ENCODE measurements at places on chromosomes 1 and 21. TPM values are rescaled to one million over a fixed set of nuclear protein-coding genes. Genes with fewer than 3 reads are reported as not detected.

DNA sequence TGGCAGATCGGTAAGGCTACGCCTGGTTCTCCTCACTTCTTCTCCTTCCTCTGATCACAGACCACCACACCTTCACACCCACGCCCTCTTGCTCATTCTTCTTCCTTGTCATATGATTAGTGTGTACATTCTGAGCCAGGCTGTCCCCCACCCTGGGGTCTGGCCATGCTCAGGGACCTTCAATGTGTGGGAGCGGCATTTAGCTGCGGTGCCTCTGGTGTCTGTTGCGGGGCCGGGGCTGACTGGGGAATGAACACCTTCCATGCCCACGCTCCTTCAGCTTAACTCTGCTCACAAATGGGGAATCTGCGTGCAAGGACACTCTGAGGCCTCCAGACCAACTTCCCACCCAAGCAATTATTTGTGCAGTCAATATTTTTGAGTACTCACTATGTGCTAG, 29.4 kb downstream of the QSOX1 start:
- no peak for DNase-seq

- DNase-seq, result no peak
These were observed 85.6 kb upstream of the CLDN14 start for GRCh38 chr21:36565540-36565939.

- no peak for DNase-seq
These were observed 292.4 kb downstream of the GRIK1 start for GRCh38 chr21:29647353-29647781.

DNA sequence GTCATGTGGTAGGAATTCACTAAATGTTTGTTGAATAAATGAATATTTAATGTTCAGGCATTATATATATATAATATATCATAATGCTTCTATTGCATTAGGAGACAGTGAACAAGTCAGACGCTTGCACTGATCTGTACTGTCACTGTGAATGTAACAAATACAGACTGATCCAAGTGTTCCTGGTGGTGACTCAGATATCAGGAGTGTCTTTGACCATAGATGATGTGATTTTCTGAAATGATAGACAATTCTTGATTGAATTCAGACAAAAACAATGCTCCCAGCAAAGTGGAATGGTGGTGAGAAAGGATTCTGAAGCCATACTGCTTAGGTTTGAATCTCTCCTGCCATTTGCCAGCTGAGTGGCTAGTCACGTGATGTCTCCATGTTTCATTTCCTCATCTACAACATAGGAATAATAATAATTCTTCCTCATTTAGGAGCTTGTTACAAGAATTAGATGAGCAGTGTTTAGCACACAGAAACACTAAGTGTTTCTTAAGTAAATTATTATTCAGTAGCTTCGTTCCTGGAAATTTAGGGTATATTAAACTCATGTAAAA, 71.0 kb downstream of the OLFML2B start:
- no peak for DNase-seq

DNA sequence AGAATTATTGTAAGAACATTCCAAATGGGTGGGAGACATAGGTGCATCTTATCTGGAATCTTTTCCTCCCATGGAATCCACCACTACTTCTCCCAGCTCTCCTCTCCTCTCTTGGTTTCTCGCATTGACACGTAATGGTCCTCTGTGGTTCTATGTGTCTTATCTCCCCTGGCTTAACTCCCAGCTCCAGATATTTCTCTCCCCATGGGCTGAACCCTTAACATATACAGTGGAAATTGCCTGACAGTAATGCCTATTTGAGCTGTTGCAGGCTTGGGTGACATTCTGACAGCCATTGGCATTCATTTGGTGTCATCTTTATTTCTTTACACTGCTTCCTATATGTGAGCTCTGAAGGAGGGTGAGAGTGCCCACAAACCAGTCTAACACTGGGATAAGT, 118.3 kb downstream of the SPATA46 start:
- DNase-seq, result no peak

GRCh38 chr1:67983867-67984266, 66.6 kb downstream of the DIRAS3 start:
- no peak for DNase-seq

DNA sequence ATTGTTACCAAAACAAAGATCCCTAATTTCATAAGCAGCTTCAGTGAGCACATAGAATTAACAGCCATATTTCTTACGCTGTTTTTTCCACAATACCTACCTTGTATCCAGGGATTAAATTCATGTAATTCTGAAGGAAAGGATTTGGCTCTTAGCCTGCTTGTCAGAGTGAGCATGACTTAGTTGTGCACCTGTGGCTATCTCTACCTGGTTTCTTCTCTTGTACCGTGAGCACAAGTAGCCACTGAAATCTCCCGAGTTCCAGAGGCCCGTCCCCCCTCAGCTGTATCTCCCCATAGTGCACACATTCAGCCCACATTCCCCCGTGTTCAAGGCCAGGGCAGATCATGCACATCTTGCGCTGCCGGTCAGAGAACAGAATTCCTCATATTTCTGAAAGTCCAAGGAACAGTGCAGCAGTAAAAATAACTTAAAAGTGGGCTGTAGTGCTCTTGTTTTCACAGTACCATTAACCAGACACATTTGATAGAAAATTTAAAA, 2.3 kb downstream of the TENT5C start:
- DNase-seq, result no peak

DNA sequence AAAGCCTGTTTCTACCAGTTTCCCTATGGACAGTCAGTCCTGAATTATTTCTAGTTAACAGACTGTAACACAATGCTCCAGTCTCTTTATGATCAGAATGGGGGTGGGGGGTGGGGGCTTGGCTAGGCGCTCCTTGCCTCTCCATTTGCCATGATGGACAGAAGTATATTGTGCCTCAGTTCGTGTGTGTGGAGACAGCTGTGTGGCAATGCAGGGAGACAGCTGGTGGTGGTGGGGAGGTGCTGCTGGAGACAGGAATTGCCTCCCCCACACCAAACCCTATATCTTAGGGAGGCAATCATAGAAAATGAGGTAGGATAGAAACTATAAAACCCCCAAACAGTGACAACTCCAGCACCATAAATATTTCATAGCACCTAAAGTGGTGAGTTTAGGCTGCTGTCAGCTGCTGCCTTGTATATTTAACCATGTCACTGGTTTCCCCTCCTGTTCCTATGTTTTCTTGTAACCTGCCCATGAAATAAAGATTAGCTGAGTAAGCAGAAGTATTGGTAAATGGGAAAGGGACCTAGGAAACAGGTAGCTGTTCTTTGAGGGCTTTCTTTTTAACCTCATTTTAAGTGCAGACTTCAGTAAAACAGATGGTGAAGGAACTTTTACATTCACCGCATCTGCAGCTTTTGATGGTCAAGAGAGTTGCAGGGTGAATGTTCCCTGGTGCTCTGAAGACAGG, 3.4 kb downstream of the PLXNA2 start:
- no peak for DNase-seq

GRCh38 chr1:152024223-152024622, 12.6 kb downstream of the S100A11 start:
- DNase-seq, result no peak

- no peak for DNase-seq
These were observed 128.3 kb downstream of the CASZ1 start for GRCh38 chr1:10667861-10668761.

DNA sequence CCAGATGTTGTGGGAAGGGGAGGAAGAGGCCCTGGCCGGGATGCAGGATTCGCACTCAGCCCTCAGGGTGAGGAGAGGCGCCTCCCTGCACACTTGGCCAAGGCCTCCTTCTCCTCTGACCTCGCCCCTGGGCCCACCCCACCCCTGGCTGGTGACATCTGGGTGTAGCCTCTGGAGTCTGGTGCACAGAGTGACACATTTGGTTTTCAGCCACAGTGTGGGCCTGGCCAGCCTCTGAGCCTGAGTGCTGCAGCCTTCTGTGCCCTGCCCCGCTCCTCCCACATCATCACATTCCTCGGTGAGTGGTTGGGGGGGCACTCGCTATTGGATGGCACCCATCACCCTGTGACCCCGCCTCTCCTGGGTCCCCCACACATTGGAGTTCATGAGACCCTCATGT, 45.8 kb downstream of the PRDM16 start:
- DNase-seq, result no peak

DNA sequence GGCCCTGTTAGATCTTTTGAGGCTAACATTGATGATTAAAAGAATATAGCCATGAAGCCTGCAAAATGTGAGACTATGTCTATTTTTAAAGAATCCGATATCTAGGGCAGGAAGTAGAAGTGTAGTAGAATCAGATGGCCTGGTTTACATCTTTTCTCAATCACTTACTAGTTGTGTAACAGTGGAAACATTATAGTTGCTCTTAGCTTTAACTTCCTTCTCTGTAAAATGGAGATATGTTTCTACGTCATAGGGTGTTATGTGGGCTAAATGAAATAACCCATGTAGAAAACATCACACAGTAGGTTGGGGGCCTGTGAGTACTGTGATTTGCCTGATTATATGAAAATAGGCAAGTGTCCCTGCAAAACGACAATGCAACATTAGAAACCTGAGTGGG, 4.4 kb upstream of the IGFN1 start:
- no peak for DNase-seq

DNA sequence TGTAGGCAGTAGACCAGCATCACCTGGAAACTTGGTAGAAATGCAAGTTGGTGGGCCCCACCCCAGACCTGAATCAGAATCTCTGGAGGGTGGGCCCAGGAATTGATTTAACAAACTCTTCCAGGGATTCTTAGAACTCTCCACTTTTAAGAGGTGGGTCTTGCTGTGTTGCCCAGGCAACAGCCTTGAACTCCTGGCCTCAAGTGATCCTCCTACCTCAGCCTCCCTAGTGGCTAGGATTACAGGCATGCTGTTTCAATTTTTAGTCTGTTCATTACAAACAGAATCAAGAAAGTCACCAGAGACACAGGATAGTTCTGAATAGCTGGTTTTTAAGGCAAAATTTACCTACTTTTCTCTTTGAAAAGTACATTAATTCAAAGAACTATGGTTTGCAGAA, 31.2 kb downstream of the NCF2 start:
- no peak for DNase-seq

GRCh38 chr1:219941179-219942118, 13.1 kb upstream of the SLC30A10 start:
- DNase-seq, result no peak

DNA sequence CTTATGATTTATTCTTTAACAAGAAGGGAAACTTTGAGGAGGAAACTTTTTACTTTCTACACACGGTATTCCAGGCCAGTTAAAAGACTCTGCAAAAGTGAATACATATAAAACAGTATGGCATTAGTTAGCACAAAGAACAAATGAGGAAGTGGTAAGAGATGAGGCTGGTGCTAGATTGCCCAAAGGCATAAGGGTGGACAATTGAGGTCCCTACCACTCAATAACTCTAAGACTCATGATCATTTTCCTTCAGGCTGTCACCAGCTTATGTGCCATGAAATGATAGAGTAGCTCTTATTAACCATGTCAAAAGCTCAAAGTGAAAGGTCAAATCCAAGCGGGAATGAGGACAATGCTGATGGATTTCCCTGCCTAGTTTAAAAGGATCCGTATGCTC, 124.5 kb downstream of the TBX15 start:
- no peak for DNase-seq

DNA sequence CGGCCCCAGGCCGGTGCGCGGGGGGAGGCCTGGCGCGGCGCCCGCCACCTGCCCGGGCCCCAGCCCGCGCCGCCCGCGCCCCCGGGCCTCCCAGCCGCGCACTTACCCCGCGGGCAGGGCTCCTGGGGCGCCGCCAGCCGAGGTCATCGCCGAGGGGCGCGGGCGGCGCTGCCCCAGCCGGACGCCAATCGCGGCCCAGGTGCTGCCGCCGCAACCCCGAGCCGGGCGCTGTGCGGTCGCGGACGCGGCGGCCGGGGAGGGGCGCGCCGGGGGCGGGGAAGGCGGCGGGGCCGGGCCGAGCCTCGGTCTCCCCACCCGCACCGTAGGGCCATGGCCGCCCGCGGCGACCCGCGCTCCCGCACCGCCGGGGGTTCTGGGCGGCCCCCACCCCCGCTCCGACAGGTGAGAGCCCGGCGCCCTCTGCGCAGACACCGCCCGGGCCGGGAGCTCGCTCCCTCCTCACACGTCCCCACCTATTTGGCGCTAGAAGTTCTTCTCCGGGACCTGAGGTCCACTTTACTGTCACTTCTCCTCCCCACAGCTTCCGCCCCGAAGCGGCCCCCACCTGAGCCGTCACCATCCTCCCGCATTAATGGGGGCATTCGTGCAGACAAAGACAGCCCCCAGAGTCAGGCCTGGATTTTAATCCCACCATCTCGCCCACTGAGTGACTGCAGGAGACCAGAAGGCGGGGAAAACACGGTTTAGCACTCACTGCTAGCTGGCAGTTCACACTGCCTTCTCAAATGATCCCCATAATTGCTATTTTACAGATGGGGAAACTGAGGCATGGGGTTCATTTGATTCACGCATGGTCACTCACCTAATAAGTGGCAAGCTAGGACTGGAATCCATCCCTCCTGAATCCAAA, at the start of gene TTC39A:
Gene TTC39A (minus strand): TSS at position 232 of the 871 bp plus-strand sequence. CDS start 85 bp downstream, at position 147.
- no peak for DNase-seq

GRCh38 chr21:41614511-41614910, 106.6 kb upstream of the TMPRSS2 start:
- no peak for DNase-seq

- DNase-seq, result no peak
These were observed 448 bp downstream of the GATAD2B start for GRCh38 chr1:153922076-153922971.

The LAMC2 gene
- 1,184 TPM for total RNA-seq

The ZBED6 gene
- 9.1 TPM for total RNA-seq

The TMEM82 gene
- total RNA-seq, result not detected

The ICOSLG gene
- total RNA-seq, result 1.6 TPM

The LCE2A gene
- total RNA-seq, result not detected

The SMCP gene
- not detected for total RNA-seq

The ZBTB8A gene
- 9.0 TPM for total RNA-seq

The PADI4 gene
- total RNA-seq, result not detected

The NPHS2 gene
- 2.5 TPM for total RNA-seq

The MEAF6 gene
- total RNA-seq, result 110 TPM

The PTAFR gene
- total RNA-seq, result 1.8 TPM

The LIN28A gene
- total RNA-seq, result not detected
